NCI-H1048 (cell line): ENCODE measurements at places on chromosomes 4 and X.

- DNase-seq, result no peak
Observed at GRCh38 chr4:3123181-3123671, 48.7 kb downstream of the HTT start.

DNA sequence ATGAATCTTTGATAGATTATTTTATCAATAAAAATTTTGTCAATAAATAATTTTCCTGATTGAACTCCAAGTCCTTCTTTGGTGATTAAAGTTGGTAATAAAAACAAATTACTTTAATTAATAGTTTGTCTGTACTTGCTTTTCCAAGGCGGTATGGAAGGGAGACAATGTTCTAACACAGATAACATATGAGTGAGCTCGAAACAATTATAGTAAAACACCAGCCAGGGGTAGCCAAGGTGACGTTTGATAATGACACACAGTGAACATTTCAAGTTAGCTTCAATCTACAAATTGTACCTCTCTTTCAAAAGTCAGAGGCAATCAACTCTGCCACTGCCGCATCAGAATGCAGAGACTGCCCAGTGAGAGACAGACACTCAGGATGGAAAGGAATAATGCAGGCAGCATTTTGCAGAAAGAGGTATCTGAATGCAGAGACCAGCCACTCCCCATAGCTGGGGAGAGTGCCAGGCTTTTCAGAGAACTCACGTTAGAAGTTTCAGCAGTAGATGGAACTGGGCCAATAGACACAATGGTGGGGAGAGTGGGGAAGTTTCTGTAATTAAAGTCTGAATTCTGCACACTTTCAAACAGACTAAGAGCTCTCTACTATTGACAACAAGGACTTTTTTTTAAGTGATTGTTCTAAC is 18.1 kb upstream of the ATOH1 start:
- no peak for DNase-seq

DNA sequence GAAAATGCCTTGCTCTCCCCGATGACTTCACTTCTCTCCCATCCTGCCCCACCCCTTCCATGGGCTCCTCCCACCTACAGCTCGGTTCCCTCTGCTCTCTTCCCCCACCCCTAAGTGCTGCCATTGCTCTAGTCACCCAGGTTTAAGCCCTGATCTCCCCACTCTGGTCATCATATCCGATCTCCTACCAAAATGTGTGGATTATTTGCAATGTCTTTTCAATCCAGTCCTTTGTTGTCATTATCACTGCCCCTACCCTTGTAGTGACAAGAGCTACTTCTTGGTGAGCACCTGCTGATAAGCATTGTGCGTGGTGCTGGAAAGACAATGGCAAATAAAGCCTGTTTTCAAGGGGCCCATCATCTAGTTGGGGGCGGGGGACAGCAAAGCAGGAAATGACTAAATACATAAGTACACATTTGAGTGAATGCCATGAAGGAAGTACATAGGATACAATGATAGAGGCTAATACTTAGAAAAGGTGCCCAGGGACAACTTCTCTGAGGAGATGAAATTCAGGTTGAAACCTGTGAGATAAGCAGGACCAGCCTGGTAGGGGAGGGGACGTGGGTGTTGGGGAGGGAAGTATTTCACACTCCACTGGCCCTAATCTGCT is 63.8 kb downstream of the DLG3 start:
- DNase-seq, result no peak

GRCh38 chr4:80927420-80927819 is 103.1 kb upstream of the BMP3 start:
- no peak for DNase-seq

- DNase-seq, result no peak
Observed at GRCh38 chrX:63613531-63614028, 171.4 kb downstream of the ARHGEF9 start.

- DNase-seq, result no peak
Observed at GRCh38 chr4:175772170-175772705, 39.8 kb downstream of the GPM6A start.

GRCh38 chr4:159204566-159204965 is 101.7 kb downstream of the RAPGEF2 start:
- DNase-seq, result no peak

GRCh38 chr4:156188596-156188995 is 234.9 kb upstream of the CTSO start:
- no peak for DNase-seq

DNA sequence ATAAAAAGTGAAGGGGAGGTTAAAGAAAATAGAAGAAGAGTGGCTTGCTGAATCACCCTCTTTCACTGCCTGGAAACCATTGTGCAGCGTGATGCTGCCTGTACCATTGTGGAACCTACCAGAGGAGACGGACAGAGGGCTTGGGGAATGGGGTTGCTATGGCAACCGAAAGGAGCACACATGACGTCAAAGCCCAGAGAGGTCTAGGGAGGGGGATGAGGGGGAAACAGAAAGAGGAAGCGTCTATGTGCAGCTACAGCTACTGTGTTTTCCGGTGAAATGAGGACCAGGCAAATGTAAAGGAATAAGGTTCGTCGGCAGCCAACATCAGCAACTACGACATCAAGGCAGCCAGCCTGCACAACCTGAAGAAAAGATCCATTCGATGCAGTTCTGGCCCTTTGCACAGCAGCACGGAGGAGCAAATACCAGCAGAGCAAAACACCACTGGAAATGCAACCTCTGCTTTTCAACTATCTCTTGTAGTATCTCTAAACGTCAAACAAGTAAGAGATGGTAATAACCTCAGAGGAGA is at the start of gene MAPK10:
TSS of gene MAPK10 (minus strand) at position 110 of the 535 bp plus-strand sequence.
- DNase-seq, result no peak

- no peak for DNase-seq
Observed at GRCh38 chr4:53614591-53614990, 23.3 kb upstream of the LNX1 start.

DNA sequence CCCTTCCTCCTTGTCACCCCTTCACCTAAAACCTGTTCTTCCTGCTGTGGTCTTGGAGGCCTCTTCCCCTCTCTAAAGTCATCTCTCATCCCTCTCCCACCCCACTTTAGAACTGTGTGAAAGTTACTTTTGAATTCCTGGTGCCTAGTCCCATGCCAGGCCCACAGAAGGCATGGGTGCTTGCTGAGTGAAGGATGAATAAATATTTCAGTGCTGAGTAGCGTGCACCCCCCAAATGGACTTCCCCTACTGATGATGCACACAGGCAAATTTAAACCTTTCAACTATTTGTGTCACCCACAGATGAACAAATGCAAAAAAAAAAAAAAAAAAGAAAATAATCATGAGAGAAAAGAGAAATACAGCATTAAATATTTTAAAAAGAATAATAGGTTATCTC is 19.8 kb downstream of the PSMD10 start:
- no peak for DNase-seq

DNA sequence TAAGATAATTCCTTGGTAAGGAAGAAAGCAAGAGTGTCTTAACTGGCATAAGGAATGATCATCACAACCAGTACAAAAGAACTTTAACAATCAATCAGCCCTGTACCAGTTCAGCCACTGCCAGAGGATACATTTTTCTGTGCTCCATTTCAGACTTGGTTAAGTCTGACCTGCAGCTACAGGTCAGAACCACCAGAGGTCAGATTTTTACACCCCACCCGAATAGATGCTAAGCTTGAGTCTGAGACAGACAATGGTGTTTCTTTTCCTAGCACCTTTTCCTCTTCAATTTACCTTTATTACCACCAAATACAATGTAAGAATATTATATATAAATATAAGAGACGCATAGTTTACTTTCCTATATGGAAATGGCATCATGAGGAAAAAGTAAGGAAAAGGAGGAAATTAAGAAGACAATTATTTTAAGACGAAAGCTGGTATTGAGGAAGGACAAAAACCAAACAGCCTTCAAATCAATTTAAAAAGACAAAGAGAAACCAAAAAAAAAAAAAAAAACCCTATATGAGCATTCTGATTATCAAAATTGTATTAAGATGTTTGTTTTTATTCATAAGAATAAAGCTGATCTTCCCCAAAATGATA is 215.3 kb upstream of the TTC29 start:
- DNase-seq, result no peak

DNA sequence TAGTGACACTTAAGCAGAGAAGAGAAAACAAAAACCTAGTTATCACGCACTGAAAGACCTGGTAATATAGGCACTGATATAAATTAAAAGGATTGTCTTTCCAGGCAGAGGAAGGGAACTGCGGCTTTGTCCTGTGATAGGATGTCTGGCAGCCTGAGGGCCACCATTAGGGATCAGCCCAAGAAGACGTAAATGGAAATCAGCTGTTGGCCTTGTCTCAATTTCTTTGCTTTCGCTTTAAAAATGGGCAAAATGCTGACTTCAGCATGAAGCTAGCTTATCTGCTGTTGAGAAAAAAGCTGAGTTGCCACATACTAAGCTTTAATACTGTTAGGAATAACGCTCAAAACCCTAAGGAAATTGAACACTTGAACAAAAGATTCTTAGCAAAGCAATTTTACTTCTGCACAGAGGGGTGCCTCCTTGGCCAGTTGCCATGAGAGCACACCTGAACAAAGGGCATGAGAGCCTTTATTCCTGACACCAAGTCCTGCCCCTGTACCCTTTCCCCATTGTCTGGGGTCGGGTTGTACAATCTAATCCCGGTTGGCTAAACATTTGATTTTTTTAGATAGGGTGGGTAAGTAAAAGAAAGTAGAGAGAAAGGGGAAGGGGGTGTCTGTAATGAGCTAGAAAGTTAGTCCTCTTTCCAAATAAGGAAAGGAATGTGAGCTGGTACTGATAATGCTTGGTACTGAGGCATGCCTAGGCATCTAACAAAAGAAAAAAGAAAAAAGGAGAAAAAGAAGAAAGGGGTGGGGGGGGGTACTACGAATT is 85.1 kb upstream of the UCP1 start:
- no peak for DNase-seq

DNA sequence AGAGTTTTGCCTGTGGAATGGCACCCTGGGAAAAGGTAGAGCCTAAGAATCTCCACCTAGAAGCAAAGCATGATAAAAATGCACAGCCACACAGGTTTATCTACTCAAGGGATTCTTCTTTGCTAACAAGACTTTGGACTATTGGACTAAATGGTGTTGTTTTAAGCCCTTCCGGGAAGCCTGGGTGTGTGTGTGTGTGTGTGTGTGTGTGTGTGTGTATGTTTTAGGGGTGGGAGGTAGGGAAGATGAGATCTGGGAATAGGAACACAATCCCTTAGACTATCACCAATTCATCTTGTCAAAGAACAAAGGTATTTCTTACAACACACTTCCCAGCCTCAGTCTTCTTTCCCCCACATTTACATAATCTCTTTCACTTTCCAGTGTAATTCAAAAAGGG is 327.5 kb upstream of the FGF16 start:
- no peak for DNase-seq

DNA sequence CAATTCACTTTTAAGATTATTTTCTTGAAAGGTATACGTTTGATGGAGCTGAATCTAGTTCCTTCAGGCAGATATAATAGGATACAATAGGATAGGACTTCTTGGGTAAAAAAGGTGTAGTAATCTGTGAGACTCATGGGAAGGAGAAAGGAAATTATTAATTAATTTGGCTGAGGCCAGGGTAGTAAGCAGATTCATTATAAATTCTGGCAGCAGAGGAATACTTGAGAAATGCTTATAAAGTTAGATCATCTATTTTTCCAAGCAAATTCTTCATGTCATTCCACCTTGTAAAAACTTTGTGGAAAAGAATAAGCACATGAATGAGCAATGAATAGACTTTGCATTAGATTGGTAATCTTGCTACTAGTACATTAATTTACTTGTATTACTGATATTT is 46.9 kb downstream of the GYPE start:
- DNase-seq, result no peak

DNA sequence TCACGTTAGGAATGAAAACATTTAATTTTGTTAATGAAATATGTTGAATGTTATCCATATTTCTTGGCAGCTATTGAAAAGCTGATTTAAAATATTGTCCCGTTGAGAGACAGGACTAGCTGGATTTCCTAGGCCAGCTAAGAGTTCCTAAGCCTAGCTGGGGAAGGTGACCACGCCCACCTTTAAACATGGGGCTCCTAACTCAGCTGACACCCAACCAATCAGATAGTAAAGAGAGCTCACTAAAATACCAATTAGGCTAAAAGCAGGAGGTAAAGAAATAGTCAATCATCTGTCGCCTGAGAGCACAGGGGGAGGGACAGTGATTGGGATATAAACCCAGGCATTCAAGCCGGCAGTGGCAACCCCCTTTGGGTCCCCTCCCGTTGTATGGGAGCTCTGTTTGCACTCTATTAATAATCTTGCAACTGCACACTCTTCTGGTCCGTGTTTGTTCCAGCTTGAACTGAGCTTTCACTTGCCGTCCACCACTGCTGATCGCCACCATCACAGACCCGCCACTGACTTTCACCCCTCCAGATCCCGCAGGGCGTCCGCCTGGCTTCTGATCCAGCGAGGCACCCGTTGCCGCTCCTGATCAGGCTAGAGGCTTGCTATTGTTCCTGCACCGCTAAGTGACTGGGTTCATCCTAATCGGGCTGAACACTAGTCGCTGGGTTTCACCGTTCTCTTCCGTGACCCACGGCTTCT is 308.9 kb downstream of the GLUD2 start:
- DNase-seq, result no peak

GRCh38 chr4:36823199-36823967 is 421.2 kb upstream of the NWD2 start:
- no peak for DNase-seq

- no peak for DNase-seq
Observed at GRCh38 chr4:15702941-15703403, at the start of gene BST1. BST1 (plus strand) TSS chr4:15703065; CDS start chr4:15703145, 80 bp downstream.

- DNase-seq, result no peak
Observed at GRCh38 chr4:86921608-86922252, 13.1 kb upstream of the AFF1 start.

GRCh38 chr4:87014284-87014782 is 79.5 kb downstream of the AFF1 start:
- DNase-seq, result no peak
